T-cell (primary cell): ENCODE measurements at places on chromosomes 7 and 10. TPM values are rescaled to one million over a fixed set of nuclear protein-coding genes. Genes with fewer than 3 reads are reported as not detected.

DNA sequence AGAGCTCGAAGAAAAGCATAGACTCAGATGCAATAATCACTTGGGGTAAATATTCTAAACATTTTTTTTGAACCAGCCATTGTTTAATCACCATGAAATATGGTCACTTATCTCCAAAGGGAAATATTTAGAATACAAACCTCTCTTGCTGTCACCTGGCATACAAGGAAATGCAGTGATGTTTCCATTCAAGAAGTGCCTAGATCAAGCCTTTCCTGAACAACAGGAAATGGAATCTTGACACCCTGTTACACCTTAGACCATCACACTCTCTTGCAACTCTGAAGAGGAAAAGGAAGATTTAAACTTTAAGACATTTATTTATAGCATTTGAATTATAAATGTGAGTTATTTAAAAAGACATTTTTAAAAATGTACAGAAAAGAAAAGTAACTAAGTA is 263.0 kb upstream of the BMPER start:
- no peak for DNase-seq

DNA sequence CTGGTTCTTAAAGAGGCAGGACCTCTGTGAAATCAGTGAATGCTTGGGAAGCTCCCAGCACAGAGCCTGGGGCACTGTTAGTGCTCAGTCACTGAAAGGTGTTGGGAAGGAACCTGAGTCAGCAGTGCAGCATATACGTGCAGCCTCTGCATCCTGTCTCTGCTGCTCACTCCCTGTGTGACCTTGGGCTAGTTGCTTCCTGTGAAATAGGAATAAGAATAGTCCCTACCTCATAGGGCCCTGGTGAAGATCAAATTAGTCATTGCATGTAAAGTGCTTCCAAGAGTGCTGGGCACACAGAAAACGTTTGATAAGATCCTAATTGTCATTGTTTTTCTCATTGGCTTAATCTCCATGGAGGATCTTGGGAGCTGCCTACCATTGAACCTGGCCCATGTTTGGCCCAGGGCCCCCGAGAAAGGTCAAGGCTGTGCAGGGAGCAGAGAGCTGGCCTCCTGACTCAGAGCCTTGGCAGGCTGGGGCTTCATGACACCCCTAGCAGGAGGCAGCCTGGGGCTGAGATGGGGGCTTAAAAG is 73.3 kb upstream of the COL13A1 start:
- no peak for DNase-seq

- DNase-seq: no peak
These were observed 24.8 kb downstream of the CDCA7L start for GRCh38 chr7:21920936-21921335.

ELAPOR2 gene
- total RNA-seq: 3.8 TPM
